ENCODE measurements at places on chromosomes 7 and 10.

DNA sequence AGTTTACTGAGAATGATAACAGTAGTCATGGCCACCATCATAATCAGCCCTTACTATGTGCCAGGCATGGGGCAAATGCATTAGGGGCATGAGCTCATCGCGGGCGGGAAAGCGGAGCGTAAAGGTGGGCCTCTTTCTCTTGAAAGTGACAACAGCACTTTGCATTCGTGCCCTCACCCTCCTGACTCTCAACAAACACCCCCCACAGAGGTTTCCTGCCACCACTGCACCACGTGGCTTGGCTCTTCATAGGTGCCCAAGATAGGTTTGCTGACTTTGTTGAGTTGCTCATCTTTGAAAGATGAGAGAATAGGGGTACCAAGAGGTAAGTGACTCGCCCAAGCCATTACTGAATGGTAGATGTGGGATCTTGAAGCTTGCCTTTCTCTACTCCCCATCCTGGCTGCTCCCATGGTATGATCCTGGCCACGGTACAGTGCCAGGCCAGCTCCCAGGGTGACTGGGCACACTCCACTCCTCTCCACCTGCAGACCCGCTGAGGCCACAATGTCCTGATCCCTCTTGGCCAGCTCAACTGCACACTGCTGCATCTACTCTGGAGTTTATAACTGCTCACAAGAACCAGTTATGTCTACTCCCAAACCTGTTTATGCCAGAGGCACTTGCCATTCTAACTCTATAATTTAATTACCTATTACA, 26.0 kb downstream of the SLIT1 start:
- no peak for DNase-seq

DNA sequence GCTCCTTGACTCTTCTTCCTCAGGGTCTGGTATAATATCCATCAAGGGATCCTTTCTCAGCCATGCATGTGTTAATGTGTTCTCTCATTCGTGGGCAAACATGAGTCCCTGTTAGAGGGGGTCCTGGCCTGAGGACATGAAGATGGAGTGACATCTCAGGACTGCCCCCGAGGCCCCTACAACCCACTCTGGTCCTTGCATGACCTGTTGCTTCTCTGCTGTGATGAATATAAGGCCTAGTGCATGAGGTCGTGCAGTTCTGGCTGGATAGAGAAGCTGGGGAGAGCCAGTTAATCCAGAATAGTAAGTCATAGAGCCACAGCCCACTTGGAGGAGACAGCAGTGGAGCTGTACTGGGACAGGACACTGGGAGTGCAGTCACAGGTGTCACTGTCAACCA, 4.6 kb upstream of the VWC2 start:
- DNase-seq: no peak

- peak; percentile 47 for DNase-seq
Observed at GRCh38 chr10:33423154-33423529, 88.7 kb upstream of the NRP1 start.

GRCh38 chr7:65910237-65910636, 37.4 kb downstream of the VKORC1L1 start:
- no peak for DNase-seq

All from RPMI7951 (cell line).